Pulmonary artery endothelial cell (primary cell): ENCODE measurements at places on chromosomes 11 and 22. TPM values are rescaled to one million over a fixed set of nuclear protein-coding genes. Genes with fewer than 3 reads are reported as not detected.
A peak's percentile ranks its signal among the peaks of the same experiment; 100 is the strongest.

The GAL gene
- 1.3 and 1.8 TPM in 2 replicates for total RNA-seq

DNA sequence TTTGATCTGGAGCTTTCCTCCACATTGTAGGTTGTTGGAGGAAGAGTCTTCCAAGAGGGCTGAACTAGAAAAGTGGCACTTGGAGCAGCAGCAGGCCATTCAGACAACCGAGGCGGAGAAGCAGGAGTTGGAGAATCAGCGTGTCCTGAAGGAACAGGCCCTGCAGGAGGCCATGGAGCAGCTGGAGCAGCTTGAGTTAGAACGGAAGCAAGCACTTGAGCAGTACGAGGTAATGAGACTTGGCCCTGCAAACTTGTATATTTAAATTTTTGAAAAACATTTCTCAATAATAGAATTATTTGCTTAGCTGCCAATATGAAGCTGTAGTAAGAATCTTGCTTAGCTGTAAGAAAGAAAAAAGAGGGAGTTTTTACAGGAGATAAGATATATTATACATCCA is 84.0 kb downstream of the SWAP70 start:
- DNase-seq: no peak

The BATF2 gene
- 0.40 and 1.1 TPM in 2 replicates for total RNA-seq

GRCh38 chr11:39174196-39174595 is 2285.3 kb downstream of the LRRC4C start:
- DNase-seq: no peak

- no peak for DNase-seq
Observed at GRCh38 chr11:125933030-125933813, 12.6 kb upstream of the VSIG10L2 start.

DNA sequence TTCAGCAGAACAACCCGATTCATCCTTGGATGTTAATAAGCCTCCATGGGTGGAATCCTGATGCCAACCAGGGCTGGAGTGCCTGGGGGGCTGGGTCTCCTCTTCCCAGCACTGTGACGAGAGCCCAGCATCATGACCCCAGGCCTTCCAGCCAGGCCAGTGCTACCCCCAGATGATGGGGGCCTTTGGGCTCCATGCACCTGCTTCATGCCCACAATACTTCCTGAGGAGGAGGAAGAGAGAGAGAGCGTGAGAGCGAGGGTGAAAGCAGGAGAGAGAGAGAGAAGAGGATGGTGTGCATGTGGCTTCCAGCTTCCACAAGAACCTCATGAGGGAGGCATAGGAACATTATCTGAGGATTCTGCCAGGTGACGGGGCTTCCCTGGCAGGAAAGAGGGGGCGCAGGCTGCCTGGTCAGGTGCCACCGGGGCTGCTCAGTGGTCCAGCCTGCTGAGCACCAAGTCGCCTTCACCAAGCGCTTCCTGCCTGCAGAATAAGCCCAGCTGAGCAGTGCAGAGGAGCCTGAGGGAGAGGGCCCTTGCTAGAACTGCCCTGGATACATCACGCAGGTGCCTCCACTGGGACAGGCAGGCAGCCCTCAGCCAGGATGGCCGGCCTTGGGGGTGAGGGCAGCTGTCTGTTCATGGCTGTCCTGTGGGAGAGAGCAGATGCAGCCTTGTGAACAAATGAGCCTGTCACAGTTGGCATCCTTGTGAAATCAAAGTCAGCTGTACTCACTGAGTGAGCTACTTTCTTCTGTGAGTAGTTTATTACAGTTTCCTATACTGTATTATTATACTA is 243.3 kb upstream of the B3GAT1 start:
- DNase-seq: no peak

DNA sequence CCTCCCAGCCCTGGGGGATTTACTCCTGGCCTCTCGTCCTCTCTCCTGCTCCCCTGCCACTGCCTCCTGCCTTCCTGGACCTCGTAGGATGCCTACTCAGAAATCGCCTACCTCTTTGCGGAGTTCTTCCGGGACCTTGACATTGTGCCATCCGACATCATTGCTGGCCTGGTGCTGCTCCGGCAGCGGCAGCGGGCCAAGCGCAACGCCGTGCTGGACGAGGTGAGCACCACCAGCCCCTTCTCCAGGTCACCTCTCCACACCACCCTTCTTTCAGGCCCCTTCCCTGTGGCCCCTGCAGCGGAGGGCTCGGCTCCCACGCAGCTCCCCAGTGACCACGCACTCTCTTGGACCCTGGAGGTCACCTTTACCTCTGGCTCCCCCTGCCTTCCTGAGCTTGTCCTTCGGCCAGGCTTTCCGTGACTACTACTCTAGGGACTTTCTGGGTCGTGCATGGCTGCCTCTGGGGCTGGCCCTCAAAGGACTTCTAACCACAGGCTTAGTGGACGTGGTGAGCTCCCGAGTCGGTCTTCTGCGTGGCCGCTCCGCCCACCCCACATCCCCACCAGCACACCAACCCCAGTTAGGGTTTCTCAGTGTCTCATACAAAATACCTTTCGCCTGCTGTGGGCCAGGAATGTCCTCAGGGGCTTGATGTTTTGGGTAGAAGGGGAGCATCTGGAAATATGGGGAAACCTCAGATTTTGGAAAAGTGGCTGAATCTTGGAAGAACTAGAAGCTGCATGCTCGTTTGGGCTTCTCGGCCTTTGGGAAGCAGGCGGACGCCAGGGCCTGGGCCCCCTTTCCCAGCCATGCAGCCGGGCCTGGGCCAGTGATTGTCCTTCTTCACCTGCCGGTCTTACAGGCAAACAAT is 24.1 kb upstream of the MYRF start:
- DNase-seq: no peak

GRCh38 chr11:70883973-70884623 is 368.3 kb downstream of the SHANK2 start:
- DNase-seq: no peak

DNA sequence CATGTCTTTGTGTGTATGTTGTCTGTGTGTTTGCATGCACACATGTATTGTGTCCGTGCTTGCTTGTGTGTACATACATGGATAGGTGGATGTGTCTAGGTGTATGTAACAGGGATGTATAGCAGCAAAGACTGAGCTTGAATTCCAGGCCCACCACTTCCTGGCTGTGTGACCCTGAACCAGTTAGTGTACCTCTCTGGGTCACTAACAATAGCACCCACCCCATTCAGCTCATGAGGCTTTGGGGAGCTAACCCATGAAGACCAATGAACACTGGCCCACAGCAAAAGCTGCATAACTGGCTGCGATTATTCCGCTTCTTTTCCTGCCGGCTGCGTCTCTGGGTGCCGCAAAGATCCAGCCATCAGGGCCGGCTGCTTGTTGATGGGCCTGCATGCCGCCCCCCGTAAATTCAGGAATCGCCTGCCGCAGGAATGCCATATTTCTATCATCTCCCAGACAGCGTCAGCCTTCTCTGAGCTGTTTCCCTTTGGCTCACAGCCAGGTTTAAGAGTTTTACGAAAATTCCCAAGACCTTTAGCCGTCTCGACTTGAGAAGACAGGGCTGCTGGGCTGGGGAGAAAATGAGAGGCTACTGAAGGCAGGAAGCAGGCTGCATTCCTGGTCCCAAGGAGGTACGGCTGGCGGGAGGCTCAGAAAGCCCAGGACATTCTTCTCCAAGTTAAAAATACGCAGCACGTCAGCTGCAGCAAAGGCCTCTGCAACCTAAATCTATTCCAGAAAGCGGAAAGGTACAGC is 224.6 kb downstream of the MN1 start:
- DNase-seq: peak; percentile 71

The NKAPD1 gene
- total RNA-seq: 19.5 and 20.4 TPM in 2 replicates

The SCGB2A2 gene
- total RNA-seq: not detected in 2 replicates

The OR52N1 gene
- total RNA-seq: not detected in 2 replicates

GRCh38 chr22:37618674-37619073 is 10.0 kb downstream of the GGA1 start:
- no peak for DNase-seq

The CAPN5 gene
- total RNA-seq: 7.5 and 9.5 TPM in 2 replicates

DNA sequence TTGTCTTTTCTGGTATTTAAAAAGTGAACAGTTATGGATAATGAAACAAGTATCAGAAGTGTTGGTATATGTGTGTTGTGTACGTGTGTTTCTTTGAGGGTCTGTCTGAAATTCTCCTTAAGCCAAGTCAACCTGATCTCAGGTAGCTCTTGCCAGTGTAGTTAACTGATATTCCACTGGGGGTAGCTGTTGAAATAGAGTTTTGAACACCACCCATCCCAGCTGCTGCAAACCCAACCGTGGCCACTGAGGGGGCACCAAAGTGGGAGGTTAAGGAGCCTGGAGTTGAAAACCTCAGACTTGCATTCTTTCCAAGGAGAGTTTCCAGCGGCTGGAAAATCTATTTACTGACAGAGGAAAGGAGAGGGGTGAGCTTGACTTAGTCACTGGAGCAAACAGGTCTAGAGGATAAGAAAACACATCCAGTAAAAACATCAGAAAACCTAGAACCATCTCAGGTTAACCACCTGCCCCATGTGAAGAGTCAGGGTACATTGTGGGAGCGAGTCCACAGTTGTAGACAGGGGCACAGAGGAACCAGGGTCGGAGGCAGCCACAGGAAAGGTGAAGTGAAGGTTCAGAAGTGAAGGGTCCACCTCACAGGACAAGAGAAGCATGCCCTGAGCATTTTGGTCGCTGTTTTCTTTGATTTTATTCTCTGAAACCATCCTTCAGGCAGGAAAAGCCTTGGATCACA is 8.8 kb upstream of the CUL5 start:
- DNase-seq: peak; percentile 8

- no peak for DNase-seq
Observed at GRCh38 chr11:44381261-44381660, 71.3 kb upstream of the ALX4 start.

DNA sequence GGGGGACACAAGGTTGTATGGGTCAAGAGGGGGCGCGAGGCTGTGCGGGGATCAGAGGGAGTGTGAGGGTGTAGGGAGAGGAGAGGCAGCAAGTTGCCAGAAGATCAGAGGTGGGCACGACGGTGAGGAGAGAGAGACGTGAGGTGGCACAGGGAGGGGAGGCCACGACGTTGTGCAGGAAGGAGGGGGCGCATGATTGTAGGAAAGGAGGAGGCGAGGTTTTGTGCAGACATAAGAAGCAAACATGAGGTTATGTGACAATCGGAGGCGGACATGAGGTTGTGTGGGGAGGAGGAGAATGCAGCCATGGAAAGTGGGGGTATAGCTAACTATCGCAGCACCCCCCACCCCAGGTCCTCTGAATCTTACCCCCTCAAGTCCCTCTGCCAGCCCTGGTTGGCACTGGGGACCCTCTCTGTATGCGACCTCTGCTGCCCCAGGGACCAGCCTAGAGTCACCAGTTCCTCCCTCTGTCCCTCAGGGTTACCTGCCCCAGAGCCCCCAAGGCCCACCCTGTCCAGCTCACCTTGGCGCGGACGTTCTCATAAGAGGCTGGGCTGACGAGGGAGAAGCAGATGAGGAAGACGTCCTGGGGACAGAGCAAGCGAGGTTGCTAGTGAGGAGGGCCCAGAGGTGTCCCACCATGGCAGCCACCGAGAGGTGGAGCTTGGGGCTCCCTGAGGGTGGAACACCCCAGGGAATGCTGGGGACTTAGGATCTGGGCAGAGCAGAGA is 12.5 kb downstream of the RAC2 start:
- no peak for DNase-seq

DNA sequence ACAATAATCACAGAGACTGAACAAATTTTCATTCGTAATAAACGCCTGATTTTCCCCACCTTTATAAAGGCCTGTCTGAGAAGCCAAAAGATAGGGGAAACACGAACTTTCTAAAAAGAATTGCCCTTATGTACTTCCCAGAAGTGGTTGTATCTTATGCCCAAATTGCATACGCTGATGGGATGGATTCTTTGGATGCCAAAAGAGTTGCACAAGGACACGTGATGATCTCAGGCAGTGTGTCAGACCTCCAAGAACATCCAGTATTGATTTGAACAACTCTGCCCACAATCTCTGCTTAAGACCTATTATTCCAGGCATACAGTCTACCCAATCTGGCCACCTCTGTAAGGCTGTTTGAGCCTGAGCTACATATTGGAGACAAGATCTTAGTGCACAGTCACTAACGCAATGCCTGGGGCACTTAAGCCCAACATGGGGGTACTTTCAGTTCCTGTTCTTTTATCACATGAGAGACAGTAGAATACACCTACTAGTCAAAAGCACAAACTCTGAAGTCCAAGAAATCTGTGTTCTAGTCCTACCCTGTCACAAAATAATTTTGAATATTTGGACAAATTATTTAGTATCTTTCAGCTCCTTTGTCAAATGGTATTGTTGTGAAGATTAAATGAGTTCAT is 38.9 kb downstream of the OR10A6 start:
- DNase-seq: no peak
